Spinal cord (tissue), 10 donors: ENCODE measurements at places on chromosomes 6 and 20.

GRCh38 chr6:36769183-36769675 is 70.0 kb downstream of the CPNE5 start:
- DNase-seq = no peak

- no peak for DNase-seq
These were observed 109.1 kb upstream of the MLIP start for GRCh38 chr6:54002116-54002515.

DNA sequence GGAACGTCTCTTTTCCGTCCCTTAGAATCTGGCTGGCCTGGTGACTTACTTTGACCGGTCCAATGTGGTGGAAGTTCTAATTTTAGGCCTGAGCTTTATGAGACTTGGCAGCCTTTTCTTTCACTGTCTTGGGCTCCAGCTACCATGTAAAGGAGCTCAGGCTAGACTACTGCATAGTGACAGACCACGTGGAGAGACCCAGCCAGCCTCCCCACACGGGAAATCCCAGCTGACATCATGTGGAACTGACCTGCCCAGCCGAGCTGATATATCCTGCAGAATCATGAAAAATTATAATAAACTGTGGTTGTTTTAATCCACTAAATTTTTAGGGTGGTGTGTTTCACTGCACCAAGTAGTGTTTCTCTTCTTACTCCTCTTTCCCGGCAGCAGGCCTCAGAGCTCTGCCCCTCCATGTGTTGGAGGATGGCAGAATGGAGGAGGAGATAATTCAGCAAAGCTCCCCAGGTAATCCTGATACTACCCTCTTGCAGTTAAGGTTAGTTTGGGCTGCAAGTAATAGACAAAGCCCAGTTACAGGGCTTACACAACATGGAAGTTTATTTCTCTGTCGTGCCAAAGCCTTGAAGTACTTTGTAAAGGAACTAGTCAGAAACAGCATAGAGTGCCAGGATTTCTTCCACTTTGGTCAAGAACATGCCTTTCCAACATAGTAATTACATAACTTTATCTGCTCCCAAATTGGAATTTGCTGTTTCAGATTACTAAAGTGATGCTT is 87.5 kb downstream of the SH3BGRL2 start:
- DNase-seq = no peak

GRCh38 chr20:47274401-47275108 is 81.9 kb downstream of the ZMYND8 start:
- DNase-seq = no peak

DNA sequence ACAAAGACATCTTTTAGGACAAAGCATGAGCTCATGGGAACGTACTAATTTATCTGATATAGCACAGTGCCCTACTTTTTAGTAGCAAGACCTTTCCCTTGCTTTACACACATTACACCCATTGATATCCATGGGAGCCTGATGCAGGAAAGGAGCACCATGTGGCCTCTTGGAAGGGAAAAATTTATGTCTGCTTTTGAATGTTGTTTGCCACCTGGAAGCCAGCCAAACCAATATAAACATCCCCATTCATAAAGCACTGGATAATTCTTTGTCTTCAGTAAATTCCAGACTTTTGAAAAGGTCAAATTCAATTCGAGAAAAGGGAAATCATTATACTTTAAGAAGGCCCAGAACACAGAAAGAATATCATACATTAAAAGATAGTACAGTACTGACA is 152.3 kb upstream of the BEND6 start:
- no peak for DNase-seq

GRCh38 chr6:166058064-166058739 is 109.4 kb downstream of the TBXT start:
- peak; percentile 15 for DNase-seq

DNA sequence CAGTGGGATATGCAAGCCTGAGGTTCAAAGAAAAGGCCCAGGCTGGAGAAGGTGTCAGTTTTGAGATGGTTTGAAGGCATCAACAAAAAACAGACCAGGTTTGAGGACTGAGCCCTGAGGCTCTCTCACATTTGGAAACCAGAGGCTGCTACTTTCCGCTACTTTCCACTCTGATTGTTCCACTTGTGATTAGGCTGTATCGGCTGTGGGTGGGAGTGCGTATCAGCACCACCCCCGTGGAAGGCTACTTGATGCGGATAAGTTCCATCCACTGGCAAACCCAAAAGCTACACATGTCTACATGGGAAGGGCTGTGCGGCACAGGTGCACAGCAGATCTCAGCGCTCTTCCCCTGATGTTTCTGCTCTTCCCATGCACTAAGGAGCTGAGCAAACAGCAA is 198.7 kb downstream of the GMPR start:
- no peak for DNase-seq

- no peak for DNase-seq
These were observed 124.3 kb downstream of the SCML4 start for GRCh38 chr6:107699697-107700325.

DNA sequence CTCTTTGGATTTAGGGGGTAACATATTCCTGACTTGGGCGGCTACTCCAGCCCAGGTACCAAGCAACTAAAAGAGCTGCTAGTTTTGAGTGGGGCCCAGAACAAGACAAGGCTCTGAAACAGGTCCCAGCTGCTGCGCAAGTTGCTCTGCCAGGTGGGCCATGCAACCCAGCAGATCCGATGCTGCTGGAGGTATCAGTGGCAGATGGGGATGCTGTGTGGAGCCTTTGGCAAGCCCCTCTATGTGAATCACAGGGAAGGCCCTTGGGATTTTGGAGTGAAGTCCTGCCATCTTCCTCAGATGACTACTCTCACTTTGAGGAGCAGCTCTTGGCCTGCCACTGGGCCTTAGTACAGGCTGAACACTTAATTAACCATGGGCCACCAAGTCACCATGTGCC is 43.7 kb upstream of the VSX1 start:
- no peak for DNase-seq

DNA sequence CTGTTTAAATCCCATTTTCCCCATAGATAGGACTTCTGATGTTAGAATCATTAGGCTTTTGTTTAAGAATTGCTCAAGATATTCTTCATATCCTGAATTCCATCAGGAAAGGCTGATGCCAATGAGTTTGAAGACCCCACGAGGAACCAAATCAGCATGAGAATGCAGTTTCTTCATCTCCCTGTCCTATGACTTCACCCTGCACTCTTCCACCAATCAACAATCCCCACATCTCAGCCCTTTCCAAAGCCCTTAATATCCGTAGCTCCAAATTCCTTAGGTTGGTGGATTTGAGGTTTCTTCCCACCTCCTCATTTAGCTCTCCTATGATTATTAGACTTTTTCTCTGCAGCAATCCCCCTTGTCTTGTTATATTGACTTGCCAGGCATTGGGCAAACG is 88.3 kb upstream of the PRND start:
- no peak for DNase-seq

DNA sequence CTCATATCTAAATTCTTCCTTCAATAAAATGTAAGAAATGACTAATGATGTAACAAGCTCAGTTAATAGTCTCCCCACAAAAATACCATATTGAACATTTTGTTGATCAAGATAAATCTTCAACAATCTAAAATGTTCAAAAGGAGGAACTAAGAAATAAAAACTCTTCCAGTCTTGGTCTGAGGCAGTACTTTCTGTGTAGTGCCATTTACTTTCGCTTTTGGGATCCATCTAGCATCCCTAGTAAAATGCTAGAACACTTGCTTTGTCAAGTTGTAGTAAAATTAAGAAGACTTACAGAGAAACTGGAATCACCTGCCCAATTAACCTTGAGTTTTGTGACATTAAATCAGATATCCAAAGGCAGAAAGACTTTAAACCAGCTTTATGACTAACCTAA is 246.4 kb downstream of the KHDRBS2 start:
- DNase-seq = no peak

GRCh38 chr6:128600397-128600951 is 80.1 kb upstream of the PTPRK start:
- DNase-seq = no peak

DNA sequence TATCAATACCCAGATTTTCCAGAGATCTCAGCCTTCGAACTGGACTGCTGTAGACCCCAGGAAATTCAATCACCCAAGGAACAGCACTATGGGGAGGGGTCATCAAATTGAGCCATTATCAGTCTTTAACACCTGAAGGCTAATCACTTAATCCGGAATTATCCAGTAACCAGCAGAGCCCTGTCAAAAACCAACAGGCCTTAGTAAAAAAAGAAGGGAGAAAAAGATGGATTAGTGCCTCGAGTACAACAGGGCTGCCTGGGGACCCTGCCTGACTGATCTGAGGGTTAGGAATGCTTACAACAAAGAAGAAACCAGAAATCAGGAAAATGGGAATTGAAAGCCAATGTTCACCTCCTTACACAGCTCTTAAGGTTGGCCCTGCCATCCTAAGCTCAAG is 7.6 kb downstream of the RRAGD start:
- no peak for DNase-seq

- DNase-seq = no peak
These were observed 26.3 kb upstream of the MC3R start for GRCh38 chr20:56222201-56222600.

GRCh38 chr20:39480276-39481043 is 518.3 kb downstream of the DHX35 start:
- DNase-seq = no peak

- DNase-seq = no peak
These were observed 86.1 kb upstream of the TCF21 start for GRCh38 chr6:133802861-133803260.

DNA sequence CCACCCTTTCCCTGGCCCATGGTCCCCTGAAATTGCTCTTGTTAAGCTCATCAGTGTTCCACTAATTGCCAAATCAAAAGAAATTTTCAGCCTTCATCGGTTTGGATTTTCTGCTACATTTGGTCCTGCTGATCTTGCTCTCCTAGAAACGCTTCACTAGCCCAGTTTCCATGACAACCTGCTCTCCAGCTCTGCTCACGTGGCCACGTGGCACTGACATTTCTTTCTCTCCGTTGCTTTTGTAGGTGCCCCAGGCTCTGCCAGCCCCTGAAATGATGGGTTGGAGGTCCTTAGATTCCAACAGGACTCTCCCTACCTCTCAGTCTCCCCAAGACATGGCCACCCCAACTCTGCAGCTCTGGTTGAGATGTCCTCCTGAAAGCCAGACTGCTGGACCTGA is 45.8 kb upstream of the NNAT start:
- peak; percentile 53 for DNase-seq

GRCh38 chr6:11648436-11648775 is 110.9 kb downstream of the TMEM170B start:
- DNase-seq = no peak

GRCh38 chr20:22583773-22584521 is 425 bp downstream of the FOXA2 start:
- no peak for DNase-seq

- DNase-seq = no peak
These were observed 4.7 kb downstream of the NPEPL1 start for GRCh38 chr20:58697201-58697866.

DNA sequence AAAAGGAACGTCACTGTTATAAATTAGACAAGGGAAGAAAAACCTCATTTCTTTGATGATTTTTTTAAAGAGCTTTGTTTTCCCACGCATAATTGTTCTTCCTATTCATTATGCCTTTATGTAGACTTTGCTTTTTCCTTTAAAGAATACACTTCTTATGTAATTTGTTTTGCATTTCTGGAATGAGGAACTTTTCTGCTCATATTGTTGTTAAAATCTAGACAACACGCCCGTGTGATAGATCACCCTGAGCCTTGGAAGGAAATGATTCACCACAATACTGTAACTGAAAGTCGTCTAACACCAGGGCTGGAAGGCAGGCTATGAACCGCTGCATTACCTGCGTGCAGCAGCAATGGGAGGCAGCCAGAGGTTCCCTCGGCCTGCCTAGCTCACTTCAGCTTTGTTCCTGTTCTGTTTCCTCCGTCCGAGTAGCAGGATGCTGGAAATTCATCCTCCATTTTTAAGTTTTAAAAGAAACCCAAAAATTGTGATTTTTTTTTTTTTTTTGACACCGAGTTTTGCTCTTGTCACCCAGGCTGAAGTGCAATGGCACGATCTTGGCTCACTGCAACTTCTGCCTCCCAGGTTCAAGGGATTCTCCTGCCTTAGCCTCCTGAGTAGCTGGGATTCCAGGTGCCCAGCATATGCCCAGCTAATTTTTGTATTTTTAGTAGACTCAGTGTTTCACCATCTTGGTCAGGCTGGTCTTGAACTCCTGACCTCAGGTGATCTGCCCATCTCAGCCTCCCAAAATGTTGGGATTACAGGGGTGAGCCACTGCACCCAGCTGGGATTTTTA is 49.6 kb upstream of the ZNF217 start:
- no peak for DNase-seq

DNA sequence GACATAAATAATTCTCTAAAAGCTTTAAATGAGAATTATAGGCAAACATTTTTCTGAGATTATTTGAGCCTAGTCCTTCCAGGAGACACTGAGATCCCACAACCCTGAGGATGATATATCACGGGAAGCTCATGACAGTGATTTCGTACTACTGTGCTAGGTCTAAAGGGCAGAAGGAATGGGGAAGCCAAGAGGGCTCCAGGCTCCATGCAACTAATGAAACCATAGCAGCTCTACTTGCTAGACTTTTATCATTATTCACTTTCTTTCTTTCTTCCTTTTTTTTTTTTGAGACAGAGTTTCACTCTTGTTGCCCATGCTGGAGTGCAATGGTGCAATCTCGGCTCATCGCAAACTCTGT is 57.3 kb upstream of the SGK1 start:
- DNase-seq = no peak

GRCh38 chr6:102813489-102814275 is 1420.2 kb downstream of the GRIK2 start:
- no peak for DNase-seq

- DNase-seq = no peak
These were observed 8.9 kb downstream of the REV3L start for GRCh38 chr6:111474106-111474505.

DNA sequence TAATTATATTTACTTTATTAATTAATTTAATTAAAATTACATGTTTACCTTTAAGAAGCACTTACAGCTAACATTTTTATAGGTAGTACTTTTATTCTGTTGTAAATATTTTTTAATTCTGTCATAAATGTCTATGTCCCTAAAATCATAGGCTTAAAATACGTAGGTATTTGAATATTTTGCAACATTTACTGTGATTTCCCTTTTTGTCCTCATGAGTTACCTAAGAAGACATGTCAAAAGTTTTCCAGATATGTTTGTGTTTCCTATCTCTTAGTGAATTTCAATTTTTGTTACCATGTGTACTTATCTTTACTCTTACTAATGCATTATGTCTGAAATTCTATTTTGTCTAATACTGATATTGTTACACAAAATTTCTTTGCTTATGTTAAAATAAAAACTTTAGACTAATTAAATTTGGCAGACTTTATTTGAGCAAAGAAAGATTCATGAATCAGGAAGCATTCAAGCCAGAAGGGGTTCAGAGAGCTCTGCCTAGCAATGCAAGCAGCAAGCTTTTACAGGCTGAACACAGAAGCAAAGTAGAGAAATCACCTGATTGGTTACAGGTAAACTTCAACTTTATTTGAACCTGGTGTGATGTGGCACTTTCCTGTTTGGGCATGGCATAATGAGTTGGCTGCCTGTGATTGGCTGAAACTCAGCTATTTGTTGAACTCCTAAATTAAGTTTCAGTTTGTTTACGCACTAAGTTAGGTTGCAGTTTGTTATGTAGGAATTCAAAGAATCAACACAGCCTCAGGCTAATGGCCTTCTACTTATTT is 123.2 kb upstream of the TMEM170B start:
- DNase-seq = no peak

- no peak for DNase-seq
These were observed 268.8 kb downstream of the TMEM242 start for GRCh38 chr6:157054531-157054979.

- no peak for DNase-seq
These were observed 6.1 kb downstream of the COL21A1 start for GRCh38 chr6:56241124-56241802.
